ENCODE measurements at places on chromosomes 3 and 15.

- no peak for DNase-seq
These were observed 53.8 kb downstream of the BCHE start for GRCh38 chr3:165783383-165783782.

DNA sequence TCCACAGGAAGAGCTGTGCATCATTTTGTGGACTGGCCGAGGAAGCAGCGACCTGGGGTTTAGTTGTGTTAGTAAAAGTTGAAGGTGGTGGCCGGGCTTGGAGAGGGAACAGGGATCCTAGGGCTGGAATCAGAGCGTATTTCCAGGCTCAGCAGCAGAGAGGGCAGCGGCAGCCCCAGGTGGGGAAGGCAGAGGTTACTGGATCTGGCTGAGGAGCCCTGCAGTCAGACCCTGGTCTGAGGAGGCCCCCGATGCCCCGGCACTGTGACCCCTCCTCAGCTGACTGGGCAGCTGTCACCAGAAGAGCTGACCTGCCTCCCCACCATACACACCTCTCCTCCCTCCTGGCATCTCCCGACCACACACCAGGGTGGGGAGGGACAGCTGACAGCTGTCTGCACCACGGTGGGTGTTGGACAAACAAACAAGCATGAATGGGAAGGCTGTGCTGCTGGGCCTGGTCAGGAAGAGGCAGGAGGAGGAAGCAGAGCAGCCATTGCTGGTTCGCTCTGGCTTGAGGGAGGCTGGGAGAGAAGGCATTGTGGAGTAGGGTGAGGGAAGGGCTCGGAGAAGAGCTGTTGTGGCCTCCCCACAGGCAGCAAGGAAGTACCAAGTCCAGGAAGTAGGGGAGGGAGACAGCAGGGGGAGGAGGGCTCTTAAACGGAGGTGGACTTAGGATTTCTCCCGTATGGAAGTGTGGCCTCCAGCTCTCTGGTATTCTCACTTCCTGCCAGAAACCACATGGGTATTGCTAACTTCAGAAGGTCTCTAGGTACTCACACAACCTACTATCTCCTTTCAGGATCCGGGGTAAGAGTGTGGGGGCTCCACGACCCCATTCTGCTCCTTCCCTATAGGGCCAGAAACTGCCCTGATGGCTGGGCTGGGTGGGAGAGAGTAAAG, 49.5 kb upstream of the HACD2 start:
- DNase-seq = no peak

GRCh38 chr3:12871404-12871983, 30.1 kb upstream of the RPL32 start:
- DNase-seq = no peak

GRCh38 chr15:39188930-39189329, 391.9 kb upstream of the THBS1 start:
- no peak for DNase-seq

DNA sequence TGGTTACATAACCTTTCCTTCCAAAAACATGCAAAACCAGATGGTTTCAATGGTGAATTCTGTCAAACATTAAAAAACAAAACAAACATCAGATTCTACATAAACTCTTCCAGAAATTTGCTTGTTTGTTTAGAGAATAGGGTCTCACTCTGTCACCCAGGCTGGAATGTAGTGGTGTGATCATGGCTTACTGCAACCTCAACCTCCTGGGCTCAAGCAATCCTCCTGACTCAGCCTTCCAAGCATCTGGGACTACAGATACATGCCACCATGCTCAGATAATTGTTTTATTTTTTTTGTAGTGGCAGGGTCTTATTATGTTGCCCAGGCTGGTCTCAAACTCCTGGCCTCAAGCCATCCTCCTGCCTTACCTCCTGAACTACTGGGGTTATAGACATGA, 36.1 kb downstream of the FBXL2 start:
- DNase-seq = no peak

DNA sequence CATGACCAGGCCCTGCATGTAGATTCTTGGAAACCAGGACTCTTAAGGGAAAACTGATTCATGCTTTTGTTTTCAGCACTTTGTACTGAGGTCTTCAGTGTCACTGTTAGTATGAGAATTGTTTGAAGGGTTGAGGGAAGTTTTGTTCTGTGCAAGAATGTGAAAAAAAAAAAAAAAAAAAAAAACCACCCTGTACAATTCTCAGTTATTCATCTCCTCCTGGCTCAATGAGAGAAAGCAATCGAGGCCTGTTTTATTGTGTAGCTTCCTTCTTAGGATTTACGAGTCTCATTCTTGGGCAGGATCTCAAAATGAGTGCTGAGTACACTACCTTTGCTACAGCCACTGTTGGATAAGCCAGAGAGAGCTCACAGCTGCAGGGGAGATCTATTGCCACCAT, 469.5 kb downstream of the CNTN4 start:
- DNase-seq = no peak

DNA sequence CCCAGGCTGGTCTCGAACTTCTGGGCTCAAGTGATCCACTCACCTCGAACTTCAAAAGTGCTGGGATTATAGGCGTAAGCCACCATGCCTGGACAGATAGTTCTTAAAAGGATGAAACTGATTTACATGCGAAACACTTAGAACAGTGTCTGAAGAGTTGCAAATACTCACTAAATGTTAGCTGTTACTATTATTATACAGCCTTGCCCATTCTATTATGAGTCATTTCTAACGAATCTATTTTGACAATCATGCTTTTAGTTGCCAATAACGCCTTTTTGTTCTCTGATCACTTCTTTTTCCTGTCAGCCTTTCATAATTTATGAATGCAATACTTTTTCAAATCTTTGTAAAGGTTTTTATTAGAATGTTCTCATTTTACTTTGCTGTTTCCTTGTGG, 112.7 kb downstream of the SNRK start:
- no peak for DNase-seq

DNA sequence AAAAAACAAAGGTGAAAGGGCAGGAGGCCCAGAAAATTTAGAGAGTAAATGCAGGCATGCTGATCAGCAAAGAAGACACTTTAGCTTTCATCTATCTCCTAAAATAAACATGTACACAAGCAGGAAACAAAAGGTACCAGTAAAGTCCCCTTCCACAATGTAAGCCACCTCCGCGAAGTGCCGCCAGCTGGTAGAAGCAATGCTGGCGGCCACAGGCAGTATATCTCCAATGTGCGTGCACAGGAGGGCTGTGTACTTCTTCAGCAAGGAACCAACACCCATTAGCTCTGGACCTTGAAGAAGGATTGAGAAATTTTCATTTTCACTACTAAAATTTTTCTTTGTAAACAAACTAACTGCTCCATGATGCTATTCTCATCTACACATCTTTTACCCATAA, 75.4 kb downstream of the HERC2 start:
- DNase-seq = no peak

DNA sequence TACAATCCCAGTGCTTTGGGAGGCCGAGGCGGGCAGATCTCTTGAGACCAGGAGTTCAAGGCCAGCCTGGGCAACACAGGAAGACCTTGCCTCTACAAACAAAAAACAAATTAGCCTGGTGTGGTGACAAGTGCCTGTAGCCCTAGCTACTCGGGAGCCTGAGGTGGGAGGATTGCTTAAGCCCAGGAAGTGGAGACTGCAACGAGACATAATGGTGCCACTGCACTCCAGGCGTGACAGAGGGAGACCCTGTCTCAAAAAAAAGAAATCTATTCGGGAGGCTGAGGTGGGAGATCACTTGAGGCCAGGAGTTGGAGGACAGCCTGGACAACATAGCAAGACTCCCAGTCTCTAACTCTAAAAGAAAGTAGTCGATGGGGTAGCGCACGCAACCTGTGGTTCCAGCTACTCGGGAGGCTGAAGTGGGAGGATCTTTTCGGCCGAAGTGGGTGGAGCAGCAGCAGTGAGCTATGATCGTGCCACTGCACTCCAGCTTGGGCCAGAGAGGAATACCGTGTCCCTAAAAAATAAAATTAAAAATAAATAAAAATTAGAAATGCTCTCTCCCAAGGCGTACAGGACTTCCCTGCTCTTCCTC, 775 bp downstream of the C3orf33 start:
- DNase-seq = no peak

GRCh38 chr3:178967177-178967532, 104.5 kb downstream of the ZMAT3 start:
- no peak for DNase-seq

- no peak for DNase-seq
These were observed 99.3 kb downstream of the WNT7A start for GRCh38 chr3:13780432-13781176.

DNA sequence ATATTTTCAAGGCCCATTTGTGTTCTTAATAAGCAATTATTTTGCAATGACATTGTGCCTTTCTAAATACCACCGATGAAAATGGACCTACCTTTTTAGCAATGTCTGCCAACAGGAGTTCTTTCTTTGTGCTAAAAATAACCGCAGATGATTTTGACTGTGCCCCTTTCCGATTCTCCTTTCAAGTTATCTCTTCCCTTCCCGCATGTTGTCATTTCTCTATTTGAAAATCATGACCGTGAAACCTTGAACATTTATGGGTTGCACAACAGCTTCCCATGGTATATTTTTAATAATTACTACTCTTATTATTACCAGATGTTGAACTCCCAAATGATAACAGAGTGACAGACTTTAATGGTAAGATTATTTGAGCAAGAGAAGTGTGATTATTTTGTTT, 10.3 kb upstream of the ETFA start:
- DNase-seq = no peak

DNA sequence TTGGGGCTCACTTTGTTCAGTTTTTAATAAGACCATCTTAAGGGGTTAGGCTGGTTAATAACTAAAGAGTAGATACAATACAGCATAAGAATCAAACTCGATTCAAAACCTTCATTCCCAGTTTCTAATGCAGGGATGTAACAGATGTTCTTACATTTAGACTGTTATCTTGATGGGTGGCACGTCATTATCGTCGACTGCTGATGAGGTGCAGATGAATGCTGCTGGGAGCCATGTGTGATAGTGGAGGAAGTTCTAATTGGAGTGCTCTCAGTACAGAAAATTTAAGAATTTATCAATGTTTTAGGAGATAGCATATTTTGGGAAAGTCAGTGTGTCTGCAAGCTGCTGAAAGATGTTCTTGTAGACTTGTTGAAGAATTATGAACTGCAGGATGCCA, 331.5 kb downstream of the PTPRG start:
- DNase-seq = no peak

DNA sequence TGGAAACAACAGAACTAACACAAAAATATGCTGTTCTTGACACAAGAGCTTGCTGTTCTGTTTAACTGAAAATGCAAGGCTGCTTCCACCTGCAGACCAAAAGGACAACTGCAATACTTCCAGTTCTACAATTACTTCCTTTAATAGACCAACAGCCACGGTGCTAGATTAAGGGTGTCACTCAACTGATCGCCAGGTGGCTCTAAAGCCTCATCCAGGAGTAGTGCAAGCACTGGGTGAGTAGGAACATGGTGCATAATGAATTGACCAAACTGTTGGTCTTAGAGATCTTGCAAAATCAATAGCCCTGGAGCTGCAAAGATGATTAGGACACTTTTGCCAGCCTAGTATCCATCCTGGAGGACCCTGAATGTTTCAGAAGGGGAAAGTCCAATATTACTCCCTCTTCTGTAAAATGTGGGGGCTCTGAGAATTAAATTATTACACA, 3.6 kb upstream of the CLDN16 start:
- DNase-seq = no peak

DNA sequence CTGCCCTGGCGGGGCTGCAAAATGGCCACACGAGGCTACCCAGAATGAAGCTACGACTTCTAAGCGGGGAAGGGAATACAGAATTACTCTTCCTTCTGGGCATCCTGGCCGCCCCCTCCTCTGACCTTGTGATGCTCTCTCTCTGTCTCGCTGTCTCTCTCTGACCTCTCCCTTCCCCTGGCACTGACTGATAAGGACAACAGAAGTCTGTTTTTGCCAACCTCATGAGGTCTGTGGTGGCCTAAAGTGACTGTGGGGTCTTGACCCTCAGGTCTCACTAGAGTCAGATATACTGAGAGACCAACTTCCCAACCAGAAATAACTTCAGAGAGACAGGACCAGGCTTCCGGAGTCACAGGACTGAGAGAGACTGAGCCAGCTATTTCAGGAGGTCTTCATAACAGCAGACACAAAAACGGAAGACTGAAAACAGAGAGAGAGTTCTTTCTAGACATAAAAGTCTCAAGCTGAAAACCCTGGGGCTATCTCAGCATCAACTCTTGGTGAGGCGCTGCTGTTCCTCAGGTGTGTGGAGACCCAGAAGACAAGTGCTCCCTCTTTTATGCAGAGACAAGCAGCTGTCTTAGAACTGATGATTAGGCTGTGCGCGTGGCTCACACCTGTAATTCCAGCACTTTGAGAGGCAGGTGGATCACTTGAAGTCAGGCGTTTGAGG, 38.2 kb upstream of the CFAP161 start:
- DNase-seq = no peak

DNA sequence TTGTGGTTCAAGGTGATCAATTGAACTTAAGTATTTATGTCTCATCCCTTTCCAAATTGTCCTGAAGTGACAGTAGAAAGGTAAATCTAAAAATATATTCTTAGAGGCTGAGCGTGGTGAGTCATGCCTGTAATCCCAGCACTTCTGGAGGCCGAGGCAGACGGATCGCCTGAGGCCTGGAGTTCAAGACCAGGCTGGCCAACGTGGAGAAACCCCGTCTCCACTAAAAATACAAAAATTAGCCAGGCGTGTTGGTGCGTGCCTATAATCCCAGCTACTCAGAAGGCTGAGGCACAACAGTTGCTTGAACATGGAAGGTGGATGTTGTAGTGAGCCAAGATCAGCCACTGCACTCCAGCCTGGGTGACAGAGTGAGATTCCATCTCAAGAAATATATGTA, 226.6 kb downstream of the DPH6 start:
- DNase-seq = no peak

GRCh38 chr15:71195242-71195641, 80.0 kb downstream of the THSD4 start:
- peak; percentile 32 for DNase-seq

- no peak for DNase-seq
These were observed 45.4 kb downstream of the PDIA5 start for GRCh38 chr3:123112232-123112631.

- no peak for DNase-seq
These were observed 63.6 kb downstream of the CCNL1 start for GRCh38 chr3:157096328-157096727.

DNA sequence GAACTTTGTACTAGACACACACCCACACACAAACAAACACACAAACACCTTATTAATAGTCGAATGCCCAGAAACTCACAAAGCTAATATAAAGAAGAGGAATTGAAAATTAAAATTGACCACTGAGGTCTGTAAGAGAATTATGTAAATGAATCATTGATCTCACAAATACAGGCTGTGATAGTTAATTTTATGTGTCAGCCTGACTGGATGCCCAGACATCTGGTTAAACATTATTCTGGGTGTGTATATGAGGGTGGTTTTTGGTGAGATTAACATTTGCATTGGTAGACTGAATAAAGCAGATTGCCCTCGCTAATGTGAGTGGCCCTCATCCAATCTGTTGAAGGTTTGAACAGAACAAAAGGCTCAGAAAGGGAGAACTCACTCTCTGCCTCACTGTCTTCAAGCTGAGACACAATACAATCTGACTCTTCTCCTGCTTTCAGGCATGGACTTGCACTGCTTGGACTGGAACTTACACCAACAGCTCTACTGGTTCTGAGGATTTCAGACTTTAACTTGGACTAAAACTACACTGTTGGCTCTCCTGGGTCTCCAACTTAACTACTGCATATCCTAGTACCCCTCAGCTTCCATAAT, 199.4 kb upstream of the TTC14 start:
- no peak for DNase-seq
